ENCODE measurements at places on chromosomes 16 and 17.
A peak's percentile ranks its signal among the peaks of the same experiment; 100 is the strongest.

GRCh38 chr17:12521416-12521815 lies 144.3 kb upstream of the MYOCD start:
- no peak for DNase-seq

DNA sequence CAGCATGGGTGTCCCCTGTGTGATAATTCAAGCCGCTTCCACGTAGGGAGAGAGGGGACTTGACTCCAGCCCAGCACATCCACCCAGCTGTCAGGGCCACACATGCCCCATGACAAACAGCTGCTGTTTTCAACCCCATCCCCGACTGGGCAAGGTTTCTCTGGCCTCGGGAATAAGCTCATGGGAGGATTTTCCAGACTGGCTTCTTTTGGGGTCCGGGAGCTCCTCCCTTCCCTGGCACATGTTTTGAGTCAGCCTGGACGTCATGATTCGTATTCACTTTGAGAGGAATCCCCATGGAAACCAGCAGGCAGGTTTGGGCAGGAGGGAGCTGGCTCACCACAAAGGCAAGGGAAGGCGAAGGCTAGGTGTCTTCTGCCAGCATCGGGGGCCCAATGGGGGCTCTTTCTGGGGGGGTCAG lies 156.4 kb downstream of the CMIP start:
- DNase-seq, result no peak

DNA sequence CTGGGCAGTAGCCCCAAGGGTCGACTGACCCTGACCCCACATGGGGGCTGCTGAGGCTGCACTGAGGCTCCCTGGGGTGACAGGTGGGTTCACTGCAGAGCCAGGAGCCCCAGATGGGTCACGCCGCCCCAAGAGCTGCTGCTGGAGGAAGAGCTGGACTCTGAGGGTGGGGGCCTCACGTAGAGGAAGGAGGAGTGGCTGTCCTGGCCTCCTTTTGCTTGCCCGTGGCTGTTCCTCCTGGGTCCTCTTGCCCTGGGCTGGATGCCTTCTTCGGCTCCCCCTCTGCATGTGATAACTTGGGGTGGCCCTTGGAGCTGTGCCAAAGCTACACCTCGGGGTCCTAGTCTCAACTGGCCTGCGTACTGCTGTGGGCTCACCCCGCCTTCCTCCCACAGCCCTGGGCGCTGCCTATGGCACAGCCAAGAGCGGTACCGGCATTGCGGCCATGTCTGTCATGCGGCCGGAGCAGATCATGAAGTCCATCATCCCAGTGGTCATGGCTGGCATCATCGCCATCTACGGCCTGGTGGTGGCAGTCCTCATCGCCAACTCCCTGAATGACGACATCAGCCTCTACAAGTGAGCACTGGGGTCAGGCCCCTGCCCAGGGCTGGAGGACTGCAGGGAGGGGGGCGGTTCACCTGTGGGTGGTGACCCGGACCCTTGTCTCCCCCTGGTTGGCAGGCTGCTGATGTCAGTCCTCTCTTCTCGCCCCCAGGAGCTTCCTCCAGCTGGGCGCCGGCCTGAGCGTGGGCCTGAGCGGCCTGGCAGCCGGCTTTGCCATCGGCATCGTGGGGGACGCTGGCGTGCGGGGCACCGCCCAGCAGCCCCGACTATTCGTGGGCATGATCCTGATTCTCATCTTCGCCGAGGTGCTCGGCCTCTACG lies 1.1 kb upstream of the AMDHD2 start:
- no peak for DNase-seq

DNA sequence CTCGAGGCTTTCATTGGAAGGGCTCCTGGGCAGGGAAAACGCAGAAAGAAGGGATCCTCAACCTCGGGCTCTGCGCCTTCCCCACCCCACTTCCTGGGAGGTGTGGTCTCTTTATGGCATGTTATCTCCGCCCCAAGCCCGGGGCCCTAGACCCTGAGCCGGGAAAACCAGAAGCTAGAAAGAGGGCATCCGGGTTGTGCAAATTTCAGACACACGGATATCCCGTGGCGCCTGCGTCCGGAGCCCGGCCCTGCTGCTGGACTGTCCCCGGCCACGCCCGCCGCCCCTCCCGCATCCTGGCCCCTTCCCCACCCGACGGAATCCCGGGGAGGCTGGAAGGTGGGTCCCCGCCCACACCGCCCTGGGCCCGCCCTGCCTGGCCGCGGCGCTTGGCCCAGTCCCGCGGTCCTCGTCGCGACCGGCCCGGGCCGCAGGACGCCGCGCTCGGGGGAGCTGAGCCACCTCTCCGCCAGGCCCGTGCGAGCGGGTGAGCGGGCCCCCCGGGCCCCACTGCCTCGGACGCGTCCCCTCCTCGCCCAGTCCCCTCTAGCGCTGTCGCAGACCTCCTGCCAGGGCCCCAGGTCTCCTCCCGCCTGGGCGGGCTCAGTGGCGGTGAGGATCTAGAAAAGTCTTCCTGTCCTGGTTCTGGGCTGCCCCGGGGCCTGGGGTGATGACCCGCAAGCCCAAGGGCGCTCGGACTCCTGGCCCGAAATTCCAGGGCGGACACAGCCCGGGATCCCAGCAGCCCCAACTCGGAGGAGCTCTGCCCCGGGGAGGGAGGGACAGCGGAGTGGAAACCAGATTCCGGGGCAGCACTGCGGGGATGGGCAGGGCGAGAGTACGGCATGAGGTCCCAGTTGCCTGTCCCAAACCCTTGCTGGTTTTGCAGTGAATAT lies at the start of gene SLC16A5:
Gene SLC16A5 (plus strand): TSS at position 397 of the 896 bp plus-strand sequence. CDS start 5,683 bp downstream, outside the sequence.
- peak; percentile 81 for DNase-seq

DNA sequence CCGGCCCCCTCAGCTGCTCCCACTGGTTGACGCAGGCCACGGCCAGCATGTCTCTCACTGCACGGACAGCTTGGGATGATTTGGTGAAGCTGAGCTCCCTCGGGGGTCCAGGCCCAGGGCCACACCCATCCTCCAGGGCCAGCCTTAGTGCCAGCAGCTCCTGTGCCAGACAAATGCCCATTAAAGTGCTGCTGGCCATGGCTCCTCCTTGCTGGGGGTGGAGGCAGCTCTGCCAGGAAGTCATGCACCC lies 2.5 kb downstream of the TRIM47 start:
- DNase-seq, result no peak
